BJ (cell line): ENCODE measurements at places on chromosomes 13 and 19.

GRCh38 chr13:30172593-30173302, 134.6 kb downstream of the KATNAL1 start:
- DNase-seq, result no peak

GRCh38 chr13:73082895-73083294, 24.1 kb downstream of the KLF5 start:
- DNase-seq, result no peak

- no peak for DNase-seq
Observed at GRCh38 chr13:48403151-48403631, 9.7 kb downstream of the LPAR6 start.

- no peak for DNase-seq
Observed at GRCh38 chr13:99972190-99972731, 694 bp upstream of the ZIC5 start.

DNA sequence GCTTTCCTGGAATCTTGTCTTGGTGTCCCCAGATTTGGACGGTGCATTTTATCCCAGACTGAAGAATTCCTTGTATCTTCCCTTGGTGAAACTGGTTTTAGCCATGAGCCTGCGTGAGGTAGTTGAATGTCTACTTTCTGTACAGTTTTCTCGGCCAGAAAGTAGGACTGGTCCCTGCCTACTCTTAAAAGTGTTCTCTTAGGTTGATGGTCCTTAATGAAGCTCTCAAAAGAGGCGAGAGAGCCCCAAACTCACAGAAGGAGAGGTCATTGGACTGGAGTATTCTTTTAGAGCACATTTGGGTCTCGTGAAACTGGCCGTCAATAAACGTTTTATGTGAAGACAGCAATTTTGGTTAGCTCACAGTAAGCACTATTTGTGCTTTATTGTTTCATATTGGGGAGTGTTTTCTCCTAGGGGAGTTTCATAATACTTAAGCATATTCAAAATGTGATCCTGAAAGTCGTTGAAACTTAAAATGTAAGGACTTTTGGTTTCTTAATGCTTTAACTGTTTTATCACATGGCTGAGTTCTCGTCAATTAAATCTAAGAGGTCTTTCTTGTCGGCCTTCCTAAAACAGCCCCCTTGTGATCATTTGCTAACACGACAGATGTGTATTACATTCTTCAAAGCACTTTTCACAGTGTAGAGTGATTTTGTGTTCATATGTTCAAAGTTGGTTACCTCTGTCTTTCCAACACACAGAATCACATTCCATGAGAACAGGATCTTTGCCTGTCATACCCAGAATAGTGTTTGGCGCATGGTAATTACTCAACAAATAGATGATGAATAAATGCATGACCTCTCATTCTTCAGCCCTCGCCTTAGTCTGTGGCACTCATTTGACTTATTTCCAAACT, 889 bp downstream of the GTF2F2 start:
- DNase-seq, result no peak

GRCh38 chr19:7637374-7638256, 705 bp downstream of the STXBP2 start:
- no peak for DNase-seq

DNA sequence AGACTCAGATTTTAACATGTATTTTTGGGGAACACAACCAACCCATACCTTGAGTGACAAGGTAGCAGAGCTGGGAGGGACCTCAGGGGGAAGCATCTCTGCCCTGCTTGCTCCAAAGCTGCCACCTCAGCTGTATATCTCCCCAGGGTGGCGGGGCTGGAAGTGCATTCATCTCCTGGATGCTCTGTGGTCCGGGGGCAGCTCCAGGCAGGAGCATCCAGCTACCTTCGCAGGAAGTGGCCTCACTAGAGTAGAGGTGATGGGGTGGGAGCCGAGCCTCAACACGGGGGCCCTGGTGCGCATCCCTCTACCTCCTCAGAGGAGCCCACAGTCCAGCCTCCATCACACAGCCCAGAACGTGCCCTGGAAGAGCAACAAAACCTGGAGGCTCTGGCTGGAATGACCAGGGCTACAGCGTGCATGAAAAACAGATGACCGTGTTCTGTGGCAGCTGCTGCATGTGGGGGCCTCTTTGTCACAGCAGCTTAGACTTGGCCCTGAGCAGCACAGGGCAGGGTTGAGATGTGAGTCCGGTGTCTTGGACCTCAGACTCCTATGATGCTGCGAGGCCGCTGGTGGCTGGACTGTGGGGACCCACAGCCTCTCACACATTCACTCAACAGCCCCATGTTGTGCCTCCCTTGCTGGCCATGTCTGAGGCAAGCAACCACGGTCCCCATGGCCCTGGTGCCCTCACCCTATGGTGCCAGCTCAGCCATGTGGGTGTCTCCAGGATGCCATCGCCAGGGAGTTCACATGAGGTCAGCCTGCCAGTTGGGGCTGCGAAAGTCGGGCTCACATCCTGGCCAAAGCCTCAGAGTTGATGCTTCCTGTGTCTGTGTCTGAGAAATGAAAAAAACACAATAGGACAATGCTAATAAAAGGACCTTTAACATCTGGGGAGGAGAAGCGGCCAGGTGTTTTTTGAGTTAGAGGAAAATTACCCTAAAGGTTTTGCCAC, 17.1 kb upstream of the GAS6 start:
- no peak for DNase-seq
